Activated CD4-positive, alpha-beta T cell treated with anti-CD3 and anti-CD28 coated beads for 4 hours (primary cell): ENCODE measurements at places on chromosomes 11 and 22.
A peak's percentile ranks its signal among the peaks of the same experiment; 100 is the strongest.

- DNase-seq = no peak
Measured at GRCh38 chr11:84780689-84781293, 846.4 kb downstream of the DLG2 start.

- no peak for DNase-seq
Measured at GRCh38 chr22:23118647-23119493, 22.9 kb downstream of the RSPH14 start.

DNA sequence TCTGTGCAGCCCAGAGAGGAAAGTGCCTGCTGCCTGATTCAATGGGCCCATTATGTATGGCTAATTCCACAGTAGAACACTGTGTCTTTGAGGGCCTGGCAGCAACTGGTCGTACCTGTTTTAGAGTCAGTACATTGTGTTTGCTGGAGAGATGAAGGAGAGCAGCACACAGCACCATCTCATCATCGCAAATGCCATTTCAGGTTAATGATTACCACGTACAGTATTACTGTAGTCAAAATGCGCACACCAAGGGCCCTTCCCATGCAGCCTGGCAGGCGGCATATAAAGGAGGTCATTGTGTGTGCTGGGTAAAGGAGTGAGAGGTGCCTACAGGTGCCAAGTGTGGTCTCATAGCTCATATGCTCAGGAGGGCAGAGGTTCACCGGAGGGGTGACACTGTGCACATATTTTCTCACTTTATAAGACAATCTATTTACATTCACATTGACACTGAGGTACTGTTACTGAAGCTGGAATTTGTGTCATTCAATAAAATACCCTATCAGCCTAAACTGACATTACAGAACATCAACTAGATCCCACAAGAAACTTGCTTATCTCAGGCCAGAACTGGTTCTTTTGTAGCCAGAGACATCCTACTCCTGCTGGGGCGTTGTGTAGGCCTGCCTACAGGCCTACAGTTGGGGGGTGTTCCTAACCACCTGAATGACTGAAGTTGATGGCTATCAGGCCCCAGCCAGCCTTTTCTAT is 90.4 kb downstream of the APIP start:
- no peak for DNase-seq

- no peak for DNase-seq
Measured at GRCh38 chr11:11312738-11313137, 40.3 kb downstream of the CSNK2A3 start.

- DNase-seq = no peak
Measured at GRCh38 chr11:44519989-44520737, 45.3 kb upstream of the CD82 start.

- DNase-seq = no peak
Measured at GRCh38 chr11:110337570-110338193, 41.3 kb upstream of the RDX start.

GRCh38 chr11:2775083-2775625 is 75.4 kb upstream of the KCNQ1OT1 start:
- no peak for DNase-seq

GRCh38 chr22:41584881-41585280 is 4.8 kb downstream of the PMM1 start:
- no peak for DNase-seq

GRCh38 chr11:50412832-50413231 is 380.2 kb downstream of the OR4C45 start:
- DNase-seq = no peak

GRCh38 chr11:561148-562003 is 606 bp downstream of the RASSF7 start:
- no peak for DNase-seq

- no peak for DNase-seq
Measured at GRCh38 chr11:121521145-121522042, 68.6 kb upstream of the SORL1-AS1 start.

DNA sequence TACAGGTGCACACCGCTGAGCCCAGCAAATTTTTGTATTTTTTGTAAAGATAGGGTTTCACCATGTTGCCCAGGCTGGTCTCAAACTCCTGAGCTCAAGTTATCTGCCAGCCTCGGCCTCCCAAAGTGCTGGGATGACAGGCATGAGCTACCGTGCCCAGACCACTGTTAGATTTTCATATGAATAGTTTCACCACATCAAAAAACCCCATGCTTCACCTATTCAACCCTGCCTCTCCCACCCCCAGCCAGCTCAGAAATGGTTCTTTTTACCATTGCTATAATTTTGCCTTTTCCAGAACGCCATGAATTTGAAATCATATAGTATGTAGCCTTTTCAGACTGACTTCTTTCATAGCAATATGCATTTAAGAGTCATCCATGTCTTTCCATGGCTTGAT is 37.9 kb downstream of the CDPF1 start:
- no peak for DNase-seq

DNA sequence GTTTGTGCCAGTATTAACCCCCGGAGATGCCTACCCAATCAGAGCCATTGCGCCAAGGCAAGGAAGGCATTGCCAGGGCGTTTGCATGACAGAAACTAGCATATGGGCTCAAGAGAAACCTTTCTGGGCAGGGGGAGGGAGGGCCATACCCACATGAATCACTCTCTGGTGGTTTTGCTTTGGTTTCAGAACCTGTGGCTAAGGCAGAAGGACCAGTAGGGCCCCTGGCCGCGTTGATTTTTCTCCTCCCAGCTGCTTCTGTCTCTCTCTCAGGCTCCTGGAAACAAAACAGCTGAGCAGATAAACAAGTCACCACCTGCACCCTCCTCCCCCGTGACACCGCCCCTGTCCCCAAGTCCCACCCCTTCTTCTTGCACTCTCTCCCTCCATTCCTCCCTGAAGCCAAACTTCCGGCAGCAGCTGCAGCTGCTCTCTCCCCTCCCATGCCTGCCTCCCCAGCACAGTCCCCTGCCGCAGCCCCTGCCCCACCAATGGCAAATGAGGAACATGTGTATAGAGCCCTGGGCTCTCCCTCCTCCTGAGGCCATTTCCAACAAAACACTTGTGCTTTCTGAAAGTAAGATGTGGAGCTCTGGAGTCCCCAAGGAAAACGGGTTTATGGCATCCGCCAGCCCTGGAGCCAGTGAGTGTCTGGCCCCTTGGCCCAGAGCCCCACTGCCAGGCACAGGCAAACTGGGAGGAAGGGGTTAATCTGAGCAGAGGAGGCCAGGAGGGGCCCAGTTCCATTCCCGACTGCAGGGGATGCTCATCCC is 39.0 kb upstream of the ADA2 start:
- peak; percentile 19 for DNase-seq

- no peak for DNase-seq
Measured at GRCh38 chr11:121323046-121323607, 30.6 kb downstream of the SC5D start.

DNA sequence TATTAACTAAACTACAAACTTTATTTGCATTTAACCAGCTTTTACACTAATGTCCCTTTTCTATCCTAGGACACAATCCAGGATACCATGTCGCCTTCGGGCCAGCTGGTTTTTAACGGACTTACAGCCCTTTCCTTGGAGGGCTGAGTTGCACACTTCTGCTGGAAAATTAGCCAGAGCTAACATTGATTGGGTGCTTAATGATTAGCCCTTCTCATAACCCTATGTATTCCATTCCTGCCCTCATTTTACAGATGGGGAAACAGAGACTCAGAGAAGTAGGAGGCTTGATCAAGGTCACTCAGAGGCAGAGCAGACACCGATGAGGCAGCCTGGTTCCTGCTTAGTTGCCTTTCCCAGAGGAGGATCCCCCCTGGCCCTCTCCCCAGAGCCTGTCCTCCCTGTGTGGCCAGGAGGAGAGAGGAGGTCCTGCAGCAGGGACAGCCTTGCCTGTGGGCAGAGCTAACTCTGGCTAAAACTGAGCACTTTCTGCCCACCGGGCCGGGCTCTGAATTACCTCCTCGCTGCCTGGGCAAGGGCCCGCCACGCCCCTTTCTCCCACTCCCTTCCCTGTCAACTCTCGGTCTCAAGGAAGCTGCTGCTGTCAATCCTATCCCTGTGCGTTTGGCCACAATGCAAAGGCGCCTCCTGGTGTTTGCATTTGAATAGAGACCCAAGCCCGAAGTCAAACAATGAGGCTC is 59.6 kb upstream of the PAX6 start:
- DNase-seq = no peak

DNA sequence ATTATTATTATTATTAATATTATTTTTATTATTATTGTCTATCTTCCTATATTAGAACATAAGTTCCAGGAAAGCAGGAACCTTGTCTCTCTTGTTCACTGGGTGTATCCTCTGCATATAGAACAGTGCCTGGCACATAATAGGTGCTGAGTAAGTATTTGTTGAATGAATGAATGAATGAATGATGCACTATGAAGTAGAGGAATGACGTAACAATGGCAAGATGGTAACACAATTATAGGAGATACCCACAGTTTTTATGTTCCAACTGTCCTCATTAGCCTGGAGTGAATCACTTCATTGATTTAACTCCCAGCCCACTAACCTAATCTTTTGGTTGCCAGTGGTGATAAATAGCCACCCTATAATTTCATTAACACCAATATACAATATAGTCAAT is 2.1 kb downstream of the KDM4D start:
- no peak for DNase-seq

DNA sequence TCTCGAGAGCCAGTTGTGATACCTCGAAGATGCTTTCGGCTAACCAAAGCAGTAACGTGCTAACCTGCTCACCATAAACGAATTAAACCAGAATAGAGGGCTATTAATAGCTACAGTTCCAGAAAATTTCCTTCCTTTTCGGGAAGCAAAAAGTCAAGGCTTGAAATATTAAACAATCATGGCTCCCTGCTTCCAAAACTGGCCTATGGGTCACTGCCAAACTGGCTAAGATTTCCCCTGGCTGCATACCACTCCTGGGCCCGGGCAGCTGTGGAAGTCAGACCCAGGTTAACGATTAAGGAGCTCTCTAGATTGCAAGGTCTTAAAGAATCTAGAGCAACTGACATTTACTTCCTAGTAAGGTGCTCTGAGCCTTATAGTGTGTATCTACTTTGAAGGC is 1.7 kb downstream of the AMOTL1 start:
- no peak for DNase-seq

DNA sequence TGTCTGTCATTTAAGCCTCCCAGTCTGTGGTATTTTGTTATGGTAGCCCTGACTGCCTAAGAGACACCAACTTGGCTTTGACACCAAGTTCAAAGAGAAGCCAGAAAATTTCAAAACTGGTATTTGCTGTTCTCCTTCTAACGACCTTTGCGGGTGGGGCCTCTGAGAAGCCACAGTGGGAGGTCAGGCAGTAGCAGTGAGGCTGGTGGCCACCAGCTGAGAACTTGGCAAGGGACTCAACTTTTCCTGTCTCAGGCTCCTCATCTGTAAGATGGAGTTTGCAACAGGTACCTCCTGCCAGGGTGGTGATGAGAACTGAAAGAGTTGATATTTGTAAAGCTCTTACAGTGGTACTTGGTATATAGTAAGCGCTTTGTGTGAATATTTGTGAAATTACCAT is 183.4 kb downstream of the BCR start:
- no peak for DNase-seq

GRCh38 chr11:74683279-74683871 is 47.9 kb downstream of the CHRDL2 start:
- DNase-seq = no peak

- no peak for DNase-seq
Measured at GRCh38 chr11:129766898-129767604, 48.6 kb upstream of the TMEM45B start.

- no peak for DNase-seq
Measured at GRCh38 chr22:44205516-44206329, 25.0 kb downstream of the PARVG start.

GRCh38 chr11:91946397-91946951 is 278.1 kb upstream of the FAT3 start:
- DNase-seq = no peak

DNA sequence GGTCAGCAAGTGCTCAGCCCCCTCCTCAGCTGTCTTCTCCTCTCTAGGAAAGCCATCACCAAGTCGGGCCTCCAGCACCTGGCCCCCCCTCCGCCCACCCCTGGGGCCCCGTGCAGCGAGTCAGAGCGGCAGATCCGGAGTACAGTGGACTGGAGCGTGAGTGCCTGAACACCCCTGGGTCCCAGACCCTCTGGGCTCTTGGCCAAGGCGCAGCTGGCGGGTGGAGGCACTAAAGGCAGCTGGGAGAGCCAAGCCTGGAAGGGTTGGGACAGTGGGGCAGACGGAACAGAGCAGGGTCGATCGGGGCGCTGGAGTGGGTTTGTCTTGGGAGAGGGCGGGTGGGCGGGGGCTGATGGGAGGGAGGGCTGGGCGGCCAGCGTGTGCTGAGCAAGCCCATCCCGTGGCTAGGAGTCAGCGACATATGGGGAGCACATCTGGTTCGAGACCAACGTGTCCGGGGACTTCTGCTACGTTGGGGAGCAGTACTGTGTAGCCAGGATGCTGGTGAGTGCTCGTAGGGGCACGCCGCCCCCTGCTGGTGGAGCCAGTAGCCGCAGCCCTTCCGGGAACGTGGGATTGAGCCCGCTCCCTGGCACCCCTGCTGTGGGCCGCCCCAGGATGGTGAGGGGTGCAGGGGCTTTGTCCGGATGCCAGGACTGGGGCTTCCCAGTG is 14.1 kb upstream of the MDK start:
- peak; percentile 76 for DNase-seq

GRCh38 chr22:45376009-45376408 is 37.4 kb downstream of the SMC1B start:
- DNase-seq = no peak
